Gastrocnemius medialis (tissue), 4 donors: ENCODE measurements at places on chromosomes 12 and 14. TPM values are rescaled to one million over a fixed set of nuclear protein-coding genes. Genes with fewer than 3 reads are reported as not detected.

DNA sequence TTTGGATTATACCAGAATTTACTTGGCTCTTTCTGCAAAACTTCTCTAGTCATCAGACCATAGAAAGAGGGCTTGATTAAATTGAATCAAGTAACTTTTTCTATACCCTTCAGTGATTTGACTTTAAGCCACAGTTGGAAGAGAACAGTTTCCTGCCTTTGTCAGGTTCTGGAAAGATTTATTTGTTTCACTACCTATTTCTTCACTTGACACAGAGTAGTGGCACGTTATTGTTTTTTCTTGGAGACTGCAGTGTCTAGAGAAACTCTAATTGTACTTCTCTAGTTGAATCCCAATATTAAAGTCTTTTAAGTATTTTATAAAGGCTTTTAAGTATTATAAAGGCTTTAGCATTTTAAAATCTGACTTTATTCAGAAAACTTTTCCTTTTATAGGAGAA, 138.1 kb downstream of the TMEM117 start:
- DNase-seq, result no peak

GRCh38 chr12:19584732-19585131, 145.4 kb downstream of the AEBP2 start:
- no peak for DNase-seq

The GPR65 gene
- 0.18 TPM for total RNA-seq

The CIROP gene
- total RNA-seq, result not detected

The ESPL1 gene
- total RNA-seq, result 0.24 TPM

The CLEC1B gene
- not detected for total RNA-seq

DNA sequence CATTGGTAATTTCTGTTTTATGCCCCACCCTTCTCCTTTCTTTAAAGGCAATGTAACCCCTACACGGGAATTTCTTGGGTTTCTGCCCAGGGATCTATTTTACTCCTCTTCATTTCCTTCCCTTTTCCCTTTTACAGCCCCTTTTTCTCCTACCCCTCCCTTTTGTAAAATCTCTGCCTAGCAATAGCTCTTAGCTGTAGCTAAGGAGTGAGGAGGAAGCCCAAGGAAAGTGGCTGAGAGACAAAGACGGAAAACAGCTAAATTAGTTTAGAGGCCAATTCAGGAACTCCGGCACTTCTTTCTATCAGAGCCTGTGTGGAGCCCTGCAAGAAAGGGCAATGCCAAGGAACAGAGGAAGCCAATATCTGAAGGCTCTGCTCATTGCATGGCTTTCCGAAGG, 40.3 kb downstream of the SOCS2 start:
- DNase-seq, result no peak

DNA sequence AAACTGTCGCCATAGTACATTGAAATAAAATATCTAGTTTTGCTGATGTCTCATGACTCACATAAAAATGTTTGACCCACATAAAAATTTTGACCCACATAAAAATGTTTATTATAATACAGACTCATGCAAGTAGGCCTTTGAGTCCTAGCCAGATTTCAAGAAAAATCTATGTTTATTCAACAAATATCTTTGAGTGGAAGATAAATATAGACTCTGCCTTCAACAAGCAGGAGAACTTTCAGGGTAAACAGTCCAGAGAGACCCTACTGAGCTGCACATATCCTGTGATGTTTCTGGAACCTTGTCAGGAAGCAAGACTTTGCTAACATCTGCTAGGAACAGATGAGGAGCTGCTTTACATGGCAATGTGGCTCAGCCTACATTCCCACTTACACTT, 283.1 kb downstream of the MDGA2 start:
- DNase-seq, result no peak

The ENDOU gene
- total RNA-seq, result 0.16 TPM

- no peak for DNase-seq
Measured at GRCh38 chr12:43921666-43922337, 85.9 kb downstream of the TMEM117 start.

The SUOX gene
- total RNA-seq, result 28.1 TPM

- no peak for DNase-seq
Measured at GRCh38 chr14:68140806-68141205, 321.2 kb downstream of the RAD51B start.

DNA sequence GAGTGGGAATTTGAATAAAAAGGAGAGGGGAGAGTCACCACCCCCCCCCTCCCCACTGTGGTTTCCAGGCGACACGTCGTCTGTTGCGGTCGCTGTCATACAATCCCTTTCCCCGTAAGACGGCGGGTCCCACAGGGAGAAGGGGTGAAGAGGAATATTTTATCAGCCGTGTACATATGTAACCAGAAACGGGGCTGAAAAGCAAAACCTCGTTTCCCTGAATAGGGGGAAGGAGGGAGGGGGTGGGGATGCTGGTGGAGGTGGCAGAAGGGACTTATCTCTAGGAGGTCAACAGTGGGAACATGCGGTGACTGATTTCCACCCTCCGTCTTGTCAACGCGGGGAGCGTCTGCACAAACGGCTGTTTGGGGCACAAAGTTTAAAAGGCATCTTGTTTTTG, 171.4 kb downstream of the RBM19 start:
- DNase-seq, result no peak

DNA sequence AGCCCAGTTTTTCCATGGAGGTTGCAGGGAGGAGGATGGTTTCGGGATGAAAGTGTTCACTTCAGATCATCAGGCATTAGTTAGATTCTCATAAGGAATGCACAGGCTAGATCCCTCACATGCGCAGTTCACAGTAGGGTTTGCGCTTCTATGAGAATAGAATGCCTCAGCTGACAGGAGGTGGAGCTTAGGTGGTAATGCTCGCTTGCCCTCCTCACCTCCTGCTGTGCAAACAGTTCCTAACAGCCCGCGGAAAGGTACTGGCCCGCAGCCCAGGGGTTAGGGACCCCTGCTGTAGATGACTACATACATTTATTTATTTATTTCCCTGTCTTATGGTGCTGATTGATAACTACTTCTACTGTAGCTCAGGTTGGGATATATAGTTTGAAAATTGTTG, 93.2 kb downstream of the FBXO33 start:
- DNase-seq, result no peak

DNA sequence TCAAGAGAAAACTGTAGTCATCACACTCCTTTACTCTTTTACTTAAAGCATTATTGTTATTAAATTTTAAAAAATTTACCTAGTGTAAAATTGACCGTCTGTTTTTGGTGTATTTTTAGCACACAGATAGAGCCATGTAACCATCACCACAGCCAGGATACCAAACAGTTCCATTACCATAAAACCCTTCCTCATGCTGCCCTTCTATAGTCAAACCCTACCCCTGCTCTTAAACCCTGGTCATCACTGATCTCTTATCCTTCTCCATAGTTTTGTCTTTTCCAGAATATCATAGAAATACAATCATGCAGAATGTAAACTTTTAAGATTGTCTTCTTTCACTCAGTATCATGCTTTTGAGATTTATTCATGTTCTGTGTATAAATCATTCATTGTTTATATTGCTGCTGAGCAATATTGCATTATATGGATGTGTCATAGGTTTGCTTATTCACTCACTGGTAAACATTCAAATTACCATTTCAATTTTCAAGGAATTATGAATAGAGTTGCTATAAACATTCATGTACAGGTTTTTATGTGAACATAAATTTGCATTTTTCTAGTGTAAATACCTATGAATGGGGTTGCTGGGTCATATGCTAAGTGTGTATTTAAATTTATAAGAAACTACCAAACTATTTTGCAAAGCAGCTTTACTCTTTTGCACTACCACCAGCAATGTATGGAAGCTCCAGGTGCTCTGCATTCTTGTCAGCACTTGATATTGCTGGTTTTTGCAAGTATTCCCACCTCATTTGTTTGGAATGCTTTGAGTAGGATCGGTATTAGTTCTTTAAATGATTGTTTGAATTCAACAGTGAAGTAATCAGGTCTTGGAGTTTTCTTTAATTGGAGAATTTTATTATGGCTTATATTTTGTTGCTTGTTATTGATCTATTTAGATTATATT, 125.5 kb downstream of the LMNTD1 start:
- DNase-seq, result no peak

- no peak for DNase-seq
Measured at GRCh38 chr14:30115756-30116155, 188.1 kb upstream of the PRKD1 start.

The CLEC14A gene
- total RNA-seq, result 21.2 TPM

The TMEM30B gene
- total RNA-seq, result 0.39 TPM

The LHX5 gene
- not detected for total RNA-seq

GRCh38 chr12:77064896-77065360, 441 bp downstream of the E2F7 start:
- no peak for DNase-seq

GRCh38 chr12:72622556-72622955, 350.4 kb downstream of the TRHDE start:
- no peak for DNase-seq

The BEST3 gene
- total RNA-seq, result 122 TPM

DNA sequence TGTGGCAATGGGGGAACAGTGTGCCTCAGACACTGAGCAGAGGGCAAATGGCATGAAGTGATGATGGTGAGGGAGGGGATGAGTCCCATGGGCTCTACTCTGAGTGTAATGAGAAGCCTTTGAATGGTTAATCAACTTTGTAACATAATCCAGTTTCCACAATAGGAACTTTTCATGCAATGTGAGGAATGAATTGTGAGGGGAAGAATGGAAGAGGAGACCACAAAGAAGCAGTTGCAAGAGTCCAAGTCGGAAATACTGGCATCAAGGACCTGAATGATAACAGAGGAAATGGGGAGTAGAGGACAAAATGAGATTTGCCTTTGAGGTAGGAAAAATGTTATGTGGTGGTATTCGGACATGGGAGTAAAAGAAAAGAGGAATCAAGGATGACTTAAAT, 476.9 kb upstream of the PRICKLE1 start:
- DNase-seq, result no peak

- no peak for DNase-seq
Measured at GRCh38 chr14:105223770-105224544, 24.4 kb upstream of the BTBD6 start.

The APOF gene
- total RNA-seq, result not detected

DNA sequence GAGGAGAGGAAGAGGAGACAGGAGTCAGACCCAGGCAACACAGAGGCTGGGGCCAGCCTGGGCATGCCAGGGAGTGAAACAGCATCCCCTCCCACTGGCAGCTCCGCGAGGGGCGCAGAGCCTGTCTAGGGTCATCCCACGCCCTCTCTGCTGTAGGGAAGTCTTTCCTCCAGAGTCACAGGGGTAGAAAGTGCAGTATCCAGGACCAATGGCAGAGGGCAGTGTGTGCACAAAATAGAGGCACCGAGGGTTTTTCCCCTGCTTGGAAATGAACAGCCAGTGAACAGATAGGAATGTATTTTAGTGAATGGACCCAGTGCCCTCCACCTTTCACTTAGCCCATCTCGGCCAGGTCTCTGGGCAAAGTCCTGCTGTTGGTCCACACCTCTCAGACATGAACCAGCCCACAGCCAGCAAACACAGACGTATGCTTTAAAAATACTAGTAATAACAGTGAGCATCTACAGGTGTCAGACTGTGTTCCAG, 9.4 kb upstream of the KRT74 start:
- peak; percentile 11 for DNase-seq

DNA sequence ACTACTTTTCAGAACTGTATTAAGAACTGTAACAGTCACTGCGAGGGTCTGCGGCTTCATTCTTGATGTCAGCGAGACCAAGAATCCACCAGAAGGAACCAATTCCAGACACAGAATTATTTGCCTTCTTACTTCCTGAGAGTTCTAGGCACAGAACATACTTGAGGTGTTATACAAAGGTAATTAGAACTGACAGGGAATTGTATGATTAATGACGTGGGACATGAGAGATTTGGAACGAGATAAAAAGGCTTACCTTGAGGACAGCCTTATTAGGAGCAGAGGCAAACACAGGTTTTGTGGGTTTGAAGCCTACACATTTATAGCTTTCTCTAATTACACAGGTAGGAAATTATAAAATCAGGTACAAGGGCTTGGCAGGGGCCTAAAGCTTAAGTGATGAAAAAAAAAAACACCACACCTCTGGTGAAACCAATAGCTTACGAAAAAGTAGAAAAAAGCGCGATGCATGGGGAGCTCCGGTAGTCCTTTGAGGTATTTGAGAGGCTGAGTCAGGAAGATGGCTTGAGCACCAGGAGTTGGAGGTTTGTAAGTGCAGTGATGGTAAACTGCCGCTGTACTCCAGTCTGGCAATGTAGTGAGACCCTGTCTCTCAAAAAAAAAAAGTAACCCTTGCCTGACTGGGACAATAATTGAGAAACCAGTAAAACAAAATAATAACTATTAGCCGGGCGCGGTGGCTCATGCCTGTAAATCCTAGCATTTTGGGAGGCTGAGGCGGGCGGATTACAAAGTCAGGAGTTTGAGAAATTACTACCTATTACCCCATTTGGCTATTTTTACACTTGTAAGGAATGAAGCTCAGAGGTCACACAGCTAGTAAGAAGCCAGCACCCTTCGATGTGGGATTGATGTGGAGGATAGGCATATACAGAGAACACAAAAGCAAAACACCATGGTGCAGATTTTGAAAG, 795 bp upstream of the ACOT2 start:
- DNase-seq, result no peak

DNA sequence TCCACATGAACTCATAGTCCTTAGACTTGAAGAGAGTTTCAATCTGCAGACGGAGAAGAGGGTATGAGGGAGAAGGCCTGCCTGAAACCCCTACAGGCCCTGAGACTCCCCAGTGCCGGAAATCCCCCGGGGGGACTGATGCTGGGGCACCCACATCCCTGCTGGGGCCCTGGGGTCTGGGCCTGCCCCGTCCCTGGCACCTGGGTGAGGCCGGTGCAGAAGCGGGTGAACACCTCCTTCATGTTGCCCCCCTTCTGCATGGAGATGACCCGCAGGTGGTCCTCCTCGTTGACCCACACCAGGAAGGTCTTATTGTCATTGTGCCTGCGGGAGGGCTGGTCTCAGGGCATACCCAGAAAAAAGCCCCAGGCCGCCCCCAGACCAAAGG, 2.4 kb downstream of the CKB start:
- no peak for DNase-seq

DNA sequence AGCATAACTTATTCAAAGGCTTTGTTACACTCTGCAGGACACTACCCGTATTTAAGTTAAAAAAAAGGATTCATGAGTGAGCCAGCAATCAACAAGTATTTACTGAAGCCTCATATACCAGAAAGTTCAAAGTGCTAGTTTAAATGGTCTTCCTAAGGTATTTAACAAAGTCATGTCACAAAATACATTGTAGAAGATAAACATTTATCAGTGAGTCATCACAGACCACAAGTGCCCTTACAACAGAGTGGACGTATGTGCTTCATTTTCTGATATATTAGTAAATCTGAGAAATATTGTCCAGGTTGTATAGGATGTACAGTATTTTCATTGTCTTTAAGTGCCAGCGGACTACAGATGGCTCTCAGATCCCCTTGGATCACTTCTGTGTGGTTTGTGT, 24.2 kb downstream of the FLRT2 start:
- DNase-seq, result no peak

The FAM186B gene
- 1.0 TPM for total RNA-seq

The ENO2 gene
- total RNA-seq, result 2.0 TPM
